ENCODE measurements at places on chromosomes 3 and 15. TPM values are rescaled to one million over a fixed set of nuclear protein-coding genes. Genes with fewer than 3 reads are reported as not detected.
A peak's percentile ranks its signal among the peaks of the same experiment; 100 is the strongest.

GRCh38 chr15:33963831-33964664 is 4.2 kb upstream of the CHRM5 start:
- no peak overlapping the region for H3K27ac ChIP-seq
- H3K36me3 ChIP-seq, result no peaks in the 10 kb centered on the region
- H3K4me1 ChIP-seq, result no peaks in the 10 kb centered on the region
- no peak for DNase-seq

GRCh38 chr3:17423786-17424536 is 318.5 kb downstream of the TBC1D5 start:
- no peaks in the 10 kb centered on the region for H3K36me3 ChIP-seq
- no peak overlapping the region for H3K4me3 ChIP-seq
- no peaks in the 10 kb centered on the region for H3K4me1 ChIP-seq
- no peaks in the 10 kb centered on the region for H3K27me3 ChIP-seq
- no peak for DNase-seq
- no peak overlapping the region for H3K27ac ChIP-seq

GRCh38 chr3:114861666-114862065 is 285.4 kb downstream of the ZBTB20 start:
- H3K4me3 ChIP-seq, result no peak overlapping the region
- H3K4me1 ChIP-seq, result peaks cover 39% of the 10 kb centered on the region
- H3K36me3 ChIP-seq, result no peaks in the 10 kb centered on the region
- peaks cover 2% of the 10 kb centered on the region for H3K27me3 ChIP-seq

GRCh38 chr15:73353734-73354133 is 15.0 kb downstream of the HCN4 start:
- H3K4me3 ChIP-seq, result no peak overlapping the region
- H3K4me1 ChIP-seq, result no peaks in the 10 kb centered on the region
- peaks cover 5% of the 10 kb centered on the region for H3K27me3 ChIP-seq
- DNase-seq, result no peak
- H3K27ac ChIP-seq, result no peak overlapping the region

Gene PLS1
- polyA plus RNA-seq, result 5.4 TPM

Gene ARPIN
- not detected for polyA plus RNA-seq

Gene IQCH
- polyA plus RNA-seq, result not detected

DNA sequence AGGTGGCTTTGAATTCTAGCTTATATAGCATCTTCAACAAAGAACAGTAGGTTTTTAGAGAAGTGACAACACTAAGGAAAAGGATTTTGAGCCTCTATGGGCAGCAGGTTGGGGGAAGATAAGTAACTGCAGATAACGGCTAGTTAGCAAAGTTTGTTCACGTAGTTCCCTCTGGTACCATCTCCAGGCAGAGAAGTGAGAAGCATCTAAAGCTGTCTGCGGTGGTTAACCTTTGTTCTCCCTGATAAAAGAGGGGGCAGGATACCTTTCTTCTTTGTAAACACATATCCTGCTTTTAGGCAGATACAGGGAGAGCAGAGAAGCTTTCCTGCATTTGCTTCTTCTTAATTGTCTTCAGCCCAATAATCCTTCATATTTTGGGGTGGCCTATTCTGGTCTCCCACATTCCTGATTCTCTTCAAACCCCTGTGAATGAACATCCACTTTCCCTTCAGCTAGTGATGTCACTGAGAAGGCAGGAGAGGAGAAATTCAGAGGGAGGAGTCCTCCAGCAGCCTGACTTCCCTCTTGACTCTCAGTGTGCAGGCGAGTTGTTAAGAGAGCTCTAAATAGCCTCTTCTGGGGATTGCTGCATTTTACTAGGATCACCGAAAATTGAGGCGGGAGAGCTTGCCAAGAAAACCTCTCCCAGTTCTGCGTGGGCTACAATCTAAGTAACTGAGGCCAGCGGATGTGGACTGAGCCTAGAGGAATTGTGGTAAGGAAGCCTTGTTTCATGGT is 393.7 kb upstream of the C2CD4B start:
- H3K27me3 ChIP-seq, result peaks cover 5% of the 10 kb centered on the region
- no peak overlapping the region for H3K27ac ChIP-seq
- DNase-seq, result no peak
- no peaks in the 10 kb centered on the region for H3K36me3 ChIP-seq

Gene ST3GAL6
- polyA plus RNA-seq, result 0.57 TPM

DNA sequence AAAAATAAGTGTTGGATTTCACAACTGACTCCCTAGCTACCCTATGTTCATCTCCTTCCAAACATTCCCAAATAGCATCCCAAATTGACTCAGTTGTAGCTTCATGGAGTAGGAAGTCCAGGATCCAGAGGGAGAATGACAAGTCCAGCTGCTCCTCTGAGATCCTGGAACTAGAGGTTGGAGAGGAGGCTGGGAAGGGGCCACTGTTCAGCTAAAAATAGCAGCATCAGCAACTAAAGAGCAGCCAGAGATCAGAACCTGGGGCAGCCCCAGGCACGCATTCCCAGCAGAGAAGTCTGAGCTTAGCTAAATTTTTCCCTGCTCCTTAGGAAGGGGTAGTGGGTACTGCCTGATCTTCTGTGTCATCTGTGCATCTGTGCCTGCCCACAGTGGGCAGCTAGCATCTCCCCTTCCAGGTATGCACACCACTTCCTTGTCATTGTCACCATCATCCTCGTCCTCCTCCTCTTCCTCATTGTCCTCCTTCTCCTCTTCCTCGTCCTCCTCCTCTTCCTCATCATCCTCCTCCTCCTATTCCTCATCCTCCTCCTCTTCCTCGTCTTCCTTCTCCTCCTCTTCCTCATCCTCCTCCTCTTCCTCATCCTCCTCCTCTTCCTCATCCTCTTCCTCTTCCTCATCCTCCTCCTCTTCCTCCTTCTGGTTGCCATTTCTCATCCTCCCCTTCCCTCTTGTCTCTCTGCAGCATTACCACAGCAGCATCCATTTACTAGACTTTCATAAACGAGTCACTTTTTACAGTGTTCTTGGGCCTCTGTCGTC is 152.3 kb upstream of the ROPN1 start:
- no peaks in the 10 kb centered on the region for H3K4me1 ChIP-seq
- no peaks in the 10 kb centered on the region for H3K36me3 ChIP-seq
- peaks cover 1% of the 10 kb centered on the region for H3K27me3 ChIP-seq

Gene TUSC7
- not detected for polyA plus RNA-seq

- peaks cover 7% of the 10 kb centered on the region for H3K4me1 ChIP-seq
- no peak overlapping the region for H3K4me3 ChIP-seq
- H3K27me3 ChIP-seq, result peaks cover 3% of the 10 kb centered on the region
These were observed 19.2 kb downstream of the SLC25A20 start for GRCh38 chr3:48879307-48879993.

- DNase-seq, result no peak
- no peak overlapping the region for H3K4me3 ChIP-seq
- peaks cover 2% of the 10 kb centered on the region for H3K4me1 ChIP-seq
- peaks cover 15% of the 10 kb centered on the region for H3K27me3 ChIP-seq
- no peak overlapping the region for H3K27ac ChIP-seq
- no peaks in the 10 kb centered on the region for H3K36me3 ChIP-seq
These were observed 57.9 kb downstream of the NEO1 start for GRCh38 chr15:73110201-73110600.

- H3K4me1 ChIP-seq, result no peaks in the 10 kb centered on the region
- no peak for DNase-seq
- no peak overlapping the region for H3K27ac ChIP-seq
- no peak overlapping the region for H3K4me3 ChIP-seq
These were observed 176.5 kb upstream of the PLSCR5 start for GRCh38 chr3:146781606-146782005.

Gene TIMP4
- polyA plus RNA-seq, result not detected

GRCh38 chr15:58201516-58201915 is 63.3 kb downstream of the AQP9 start:
- H3K4me3 ChIP-seq, result no peak overlapping the region
- no peaks in the 10 kb centered on the region for H3K36me3 ChIP-seq
- no peak overlapping the region for H3K27ac ChIP-seq
- no peak for DNase-seq
- peaks cover 13% of the 10 kb centered on the region for H3K27me3 ChIP-seq

Gene EOMES
- polyA plus RNA-seq, result 189 TPM

- no peak for DNase-seq
- no peaks in the 10 kb centered on the region for H3K36me3 ChIP-seq
- peaks cover 2% of the 10 kb centered on the region for H3K27me3 ChIP-seq
- no peak overlapping the region for H3K4me3 ChIP-seq
- H3K4me1 ChIP-seq, result no peaks in the 10 kb centered on the region
These were observed 285.9 kb downstream of the XXYLT1 start for GRCh38 chr3:194985031-194985578.

DNA sequence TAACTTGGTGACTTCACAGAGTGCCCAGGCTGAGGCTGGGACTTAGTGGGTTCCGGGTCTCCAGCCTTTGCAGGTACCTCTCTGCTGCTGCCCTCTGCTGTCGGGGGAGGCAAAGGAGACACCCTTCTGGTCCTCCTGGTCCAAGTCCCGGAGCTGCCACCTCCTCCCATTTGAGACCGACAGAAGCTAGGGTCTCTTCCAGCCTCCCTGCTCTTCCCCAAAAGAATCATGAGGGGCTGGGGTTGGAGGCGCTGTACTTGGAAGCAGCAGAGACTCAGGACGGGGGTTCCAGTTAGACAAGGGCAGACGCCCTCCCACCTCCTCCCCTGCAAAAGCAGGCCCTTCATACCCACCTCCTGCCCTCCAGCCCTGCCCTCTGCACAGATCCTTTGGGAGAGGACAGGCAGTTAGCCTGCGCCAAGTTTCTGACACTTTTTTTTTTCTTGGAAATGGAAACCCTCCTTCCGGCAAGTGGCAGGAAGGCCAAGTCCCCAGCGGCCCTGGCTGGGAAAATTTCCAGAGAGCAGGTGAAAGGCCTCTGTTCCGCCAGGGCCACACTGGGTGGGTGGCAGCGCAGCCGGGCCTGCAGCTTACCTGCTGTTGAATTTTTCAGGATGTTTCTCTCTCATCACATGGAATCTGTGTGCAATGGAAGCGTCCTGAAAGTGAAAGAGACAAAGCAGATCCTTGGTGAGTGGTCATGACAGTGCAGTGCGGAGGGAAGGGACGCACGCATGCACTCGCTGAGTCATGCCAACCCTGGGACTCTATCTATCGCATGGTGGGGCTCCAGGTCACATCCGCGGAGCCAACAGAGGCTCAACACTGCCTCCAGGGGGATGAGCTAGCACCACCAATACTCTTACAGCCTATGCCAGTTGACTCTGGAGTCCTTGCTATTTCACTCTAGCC is 119.9 kb downstream of the DGKG start:
- peak overlapping the region; percentile 24 for H3K4me3 ChIP-seq
- no peaks in the 10 kb centered on the region for H3K4me1 ChIP-seq
- peaks cover 3% of the 10 kb centered on the region for H3K27me3 ChIP-seq
- no peaks in the 10 kb centered on the region for H3K36me3 ChIP-seq
- peak; percentile 31 for DNase-seq
- H3K27ac ChIP-seq, result no peak overlapping the region

- no peak overlapping the region for H3K27ac ChIP-seq
- H3K36me3 ChIP-seq, result no peaks in the 10 kb centered on the region
- H3K27me3 ChIP-seq, result peaks cover 4% of the 10 kb centered on the region
- no peak overlapping the region for H3K4me3 ChIP-seq
- DNase-seq, result no peak
These were observed 125.8 kb upstream of the STT3B start for GRCh38 chr3:31406896-31407295.

- H3K27me3 ChIP-seq, result peaks cover 17% of the 10 kb centered on the region
- no peaks in the 10 kb centered on the region for H3K4me1 ChIP-seq
- DNase-seq, result no peak
- no peak overlapping the region for H3K27ac ChIP-seq
These were observed 13.7 kb downstream of the ZIC1 start for GRCh38 chr3:147422601-147423536.

DNA sequence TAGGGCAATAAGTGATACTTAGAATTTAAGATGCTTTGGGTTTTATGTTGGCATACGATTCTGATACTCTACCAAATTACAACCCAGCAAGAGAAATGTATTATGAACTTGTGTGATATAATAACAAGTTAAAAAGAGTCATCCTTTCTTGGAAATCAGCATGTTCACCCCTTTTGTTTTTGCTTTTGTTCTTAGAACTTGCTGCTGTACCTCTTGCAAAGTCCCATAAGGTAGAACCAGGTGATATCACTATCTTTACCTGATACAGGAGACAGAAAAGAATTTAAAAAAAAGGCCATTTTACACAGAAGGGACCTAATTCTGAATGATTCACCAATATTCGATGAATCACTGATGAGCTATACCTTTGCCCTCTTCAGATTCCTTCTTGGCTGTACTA is 810.4 kb downstream of the FHIT start:
- H3K27ac ChIP-seq, result no peak overlapping the region
- peaks cover 2% of the 10 kb centered on the region for H3K27me3 ChIP-seq
- H3K4me3 ChIP-seq, result no peak overlapping the region

Gene KIF23
- polyA plus RNA-seq, result 0.36 TPM

Gene SNX22
- 1.3 TPM for polyA plus RNA-seq

GRCh38 chr3:157527131-157527881 is 24.1 kb upstream of the VEPH1 start:
- DNase-seq, result no peak
- H3K4me1 ChIP-seq, result no peaks in the 10 kb centered on the region
- H3K36me3 ChIP-seq, result no peaks in the 10 kb centered on the region
- H3K27me3 ChIP-seq, result no peaks in the 10 kb centered on the region

DNA sequence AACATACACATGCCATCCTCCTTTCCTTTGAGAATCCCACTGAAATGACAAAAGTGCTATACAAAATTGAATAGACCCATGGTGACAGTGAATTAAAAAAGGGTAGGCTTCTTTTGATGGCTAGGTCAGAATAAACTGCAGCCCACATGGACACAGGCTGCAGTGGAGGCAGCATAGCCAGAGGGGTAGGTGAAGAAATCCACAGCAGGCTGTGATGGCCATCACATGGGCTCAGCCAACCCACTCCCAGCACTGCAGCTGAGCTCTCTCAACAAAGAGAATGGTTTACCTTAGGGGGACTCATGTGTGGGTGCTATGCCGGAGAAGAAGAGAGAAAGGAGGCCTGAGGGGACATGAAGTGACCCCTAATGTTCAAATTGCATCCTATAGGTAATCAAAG is 331.1 kb downstream of the CHST2 start:
- H3K4me1 ChIP-seq, result peaks cover 14% of the 10 kb centered on the region
- no peak for DNase-seq
- peaks cover 10% of the 10 kb centered on the region for H3K36me3 ChIP-seq

Gene GRAMD1C
- 0.93 TPM for polyA plus RNA-seq

GRCh38 chr3:188383748-188384147 is 229.8 kb downstream of the LPP start:
- no peak overlapping the region for H3K4me3 ChIP-seq
- no peaks in the 10 kb centered on the region for H3K27me3 ChIP-seq
- no peak for DNase-seq
- H3K4me1 ChIP-seq, result peaks cover 41% of the 10 kb centered on the region

DNA sequence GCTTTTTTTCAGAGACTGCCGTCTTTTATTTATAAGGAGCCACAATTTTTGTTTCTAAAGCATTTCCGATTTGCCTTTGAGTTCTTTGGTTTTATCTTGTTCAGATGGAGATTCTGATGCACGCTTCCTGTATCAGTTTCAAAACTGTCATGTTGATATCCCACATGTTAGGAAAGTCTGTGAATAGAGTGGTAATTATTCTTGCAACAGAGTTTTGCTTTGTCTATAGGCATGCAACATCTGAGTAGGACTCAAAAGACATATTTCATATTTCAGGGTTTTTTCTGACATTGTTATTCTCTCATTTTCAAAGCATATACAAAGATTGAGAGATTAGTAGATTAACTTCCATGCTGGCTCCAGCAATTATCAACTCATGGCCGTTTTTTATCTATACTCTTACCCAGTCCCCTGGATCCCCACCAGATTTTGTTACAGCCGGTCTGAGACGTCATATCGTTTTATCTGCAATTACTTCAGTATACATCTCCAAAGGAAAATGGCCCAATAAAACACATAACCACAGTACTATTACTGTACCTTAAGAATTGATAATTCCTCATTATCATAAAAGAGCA is 22.4 kb downstream of the PAQR5 start:
- no peaks in the 10 kb centered on the region for H3K4me1 ChIP-seq
- H3K27ac ChIP-seq, result no peak overlapping the region
- H3K4me3 ChIP-seq, result no peak overlapping the region
- no peak for DNase-seq
- peaks cover 2% of the 10 kb centered on the region for H3K27me3 ChIP-seq

All from immature natural killer cell (primary cell).